T-helper 17 cell (primary cell): ENCODE measurements at places on chromosomes 3 and 15.

DNA sequence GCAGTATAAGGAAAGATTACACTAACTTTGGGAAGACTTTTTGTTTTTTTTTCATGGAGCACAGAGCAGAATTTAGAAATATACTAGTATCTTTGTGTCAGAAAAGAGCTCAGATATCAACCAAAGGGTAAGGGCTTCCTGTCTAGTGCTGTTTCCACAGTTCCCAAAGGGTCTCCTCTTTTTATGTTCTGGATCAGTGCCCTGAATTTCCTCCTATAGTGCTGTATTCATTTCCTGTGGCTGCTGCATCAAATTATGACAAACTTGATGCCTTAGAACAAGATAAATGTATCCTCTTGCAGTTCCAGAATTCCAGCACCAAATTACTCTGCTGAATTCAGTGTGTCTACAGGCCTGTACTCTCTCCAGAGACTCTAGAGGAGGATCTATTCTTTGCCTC lies 219.8 kb upstream of the THRB start:
- no peak for DNase-seq

DNA sequence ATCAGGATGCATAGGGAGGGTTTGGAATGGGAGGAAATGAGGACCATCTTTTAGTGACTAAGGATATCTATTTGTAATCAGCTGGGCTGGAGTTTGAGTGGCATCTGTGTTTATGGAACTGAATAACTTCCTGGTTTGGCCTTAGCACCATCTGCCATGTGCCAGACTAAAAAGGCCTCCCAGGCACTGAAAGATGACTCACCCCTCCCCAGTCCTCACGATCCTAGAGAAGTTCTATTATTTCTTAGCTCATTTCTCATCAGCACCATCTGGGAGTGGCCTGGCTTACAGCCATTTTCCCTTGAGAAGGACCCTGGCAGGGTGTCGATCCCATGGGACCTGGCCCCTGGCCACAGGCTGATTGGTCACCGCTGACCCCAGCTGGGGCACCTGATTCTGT lies 23.9 kb upstream of the CTXND1 start:
- no peak for DNase-seq

GRCh38 chr15:62740141-62741004 lies 302.2 kb upstream of the TPM1 start:
- no peak for DNase-seq

DNA sequence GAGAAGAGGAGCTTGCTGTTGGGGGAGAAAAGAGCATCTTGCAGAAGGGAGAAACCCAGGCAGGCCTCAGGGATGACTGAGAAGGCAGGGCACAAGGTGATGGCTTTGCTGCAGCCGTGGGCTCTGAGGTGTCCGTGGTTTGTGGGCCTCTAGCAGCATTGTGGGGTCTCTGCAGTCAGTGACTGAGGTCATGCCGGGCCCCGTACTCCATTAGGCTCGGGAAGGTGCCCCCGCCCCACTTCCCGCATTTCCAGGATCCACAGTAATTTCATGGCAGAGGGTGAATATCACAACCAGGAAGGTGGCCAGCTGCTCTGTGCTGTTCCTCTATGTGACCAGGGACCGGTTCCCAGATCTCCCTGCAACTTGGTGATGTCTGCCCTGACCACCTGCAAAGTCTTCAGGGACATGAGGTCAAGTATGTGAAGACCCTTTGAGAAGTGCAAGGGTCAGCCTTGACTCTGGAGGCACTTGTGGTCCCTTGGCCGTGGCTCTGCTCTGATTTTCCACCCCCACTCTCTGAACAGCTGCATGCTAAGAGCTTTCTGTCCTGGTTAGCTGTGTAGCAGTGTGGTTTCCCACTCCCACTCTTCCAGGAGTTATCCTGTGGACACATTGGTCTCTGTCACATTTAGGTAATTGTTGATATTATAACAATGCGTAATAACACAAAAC lies 3.6 kb downstream of the KLF13 start:
- no peak for DNase-seq

- DNase-seq, result no peak
These were observed 8.6 kb upstream of the FBN1 start for GRCh38 chr15:48653913-48654670.

GRCh38 chr15:85742186-85742821 lies 52.4 kb downstream of the KLHL25 start:
- DNase-seq, result no peak

GRCh38 chr3:24662449-24663345 lies 168.0 kb upstream of the THRB start:
- no peak for DNase-seq

DNA sequence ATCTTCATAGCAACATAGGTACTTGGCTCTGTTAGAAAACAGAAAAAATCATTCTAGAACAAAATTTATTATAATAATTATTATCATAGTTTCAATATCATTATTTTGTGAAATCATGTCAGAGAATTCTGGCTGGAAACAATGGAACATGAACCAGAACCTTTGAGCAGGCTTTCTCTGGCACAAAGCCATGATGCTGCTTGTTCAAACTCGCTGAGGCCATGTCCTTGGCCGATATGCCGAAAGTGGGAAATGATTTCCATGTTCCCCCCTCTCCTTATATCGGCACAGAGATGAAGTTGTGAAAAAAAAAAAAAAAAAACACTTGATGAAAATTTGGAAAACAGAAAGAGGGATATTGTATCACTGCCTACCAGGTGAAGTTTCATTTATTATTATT lies 49.0 kb upstream of the MRPL3 start:
- DNase-seq, result no peak
